Cerebellum (tissue), 4 donors: ENCODE measurements at places on chromosomes 16 and 17. TPM values are rescaled to one million over a fixed set of nuclear protein-coding genes. Genes with fewer than 3 reads are reported as not detected.

Gene ANKFN1
- total RNA-seq = 19.1 TPM

Gene LDAF1
- total RNA-seq = 11.8 TPM

Gene TMEM238L
- not detected for total RNA-seq

Gene FOXC2
- 0.45 TPM for total RNA-seq

Gene CA7
- not detected for total RNA-seq

Gene GP1BA
- not detected for total RNA-seq

Gene EFCAB5
- 2.4 TPM for total RNA-seq

Gene CACNG3
- total RNA-seq = 2.6 TPM

Gene ARL5C
- not detected for total RNA-seq

Gene KRTAP1-3
- total RNA-seq = not detected

Gene PGAP6
- total RNA-seq = 17.5 TPM

Gene SLC9A5
- 3.9 TPM for total RNA-seq

Gene SBK1
- total RNA-seq = 28.1 TPM

Gene GCGR
- total RNA-seq = not detected

Gene TBC1D28
- not detected for total RNA-seq

Gene ANKRD13B
- total RNA-seq = 28.6 TPM

Gene GNAO1
- 71.6 TPM for total RNA-seq

Gene ZFP3
- total RNA-seq = 12.4 TPM

Gene CCT6B
- total RNA-seq = 4.0 TPM

Gene PLA2G10
- not detected for total RNA-seq

Gene SOCS7
- 41.6 TPM for total RNA-seq

Gene RAMP2
- total RNA-seq = 8.7 TPM

Gene KRT20
- 0.82 TPM for total RNA-seq

Gene UNC13D
- 1.6 TPM for total RNA-seq

Gene SLC12A3
- not detected for total RNA-seq

Gene SLC2A4
- total RNA-seq = 0.18 TPM

Gene CDRT15L2
- total RNA-seq = not detected

Gene NLE1
- 14.2 TPM for total RNA-seq

Gene PCYT2
- total RNA-seq = 14.1 TPM

Gene TBC1D3H
- total RNA-seq = not detected

Gene ITGAX
- 1.6 TPM for total RNA-seq

Gene PRR35
- total RNA-seq = 2.7 TPM

Gene NHERF2
- 7.3 TPM for total RNA-seq

Gene TNP2
- not detected for total RNA-seq

Gene ZP2
- total RNA-seq = 0.64 TPM

Gene KRTAP4-16
- total RNA-seq = not detected

Gene C16orf89
- 6.9 TPM for total RNA-seq

Gene HSPB9
- 0.18 TPM for total RNA-seq

Gene MGAT5B
- total RNA-seq = 28.4 TPM

Gene KRT40
- not detected for total RNA-seq

Gene ANKRD40CL
- total RNA-seq = not detected

Gene PIK3R5
- total RNA-seq = 1.2 TPM

Gene ADCY9
- 13.6 TPM for total RNA-seq

Gene ADAP2
- total RNA-seq = 8.3 TPM

Gene SLC13A5
- 0.64 TPM for total RNA-seq

Gene SLC5A11
- not detected for total RNA-seq
